ENCODE measurements at places on chromosomes 12 and 14.

DNA sequence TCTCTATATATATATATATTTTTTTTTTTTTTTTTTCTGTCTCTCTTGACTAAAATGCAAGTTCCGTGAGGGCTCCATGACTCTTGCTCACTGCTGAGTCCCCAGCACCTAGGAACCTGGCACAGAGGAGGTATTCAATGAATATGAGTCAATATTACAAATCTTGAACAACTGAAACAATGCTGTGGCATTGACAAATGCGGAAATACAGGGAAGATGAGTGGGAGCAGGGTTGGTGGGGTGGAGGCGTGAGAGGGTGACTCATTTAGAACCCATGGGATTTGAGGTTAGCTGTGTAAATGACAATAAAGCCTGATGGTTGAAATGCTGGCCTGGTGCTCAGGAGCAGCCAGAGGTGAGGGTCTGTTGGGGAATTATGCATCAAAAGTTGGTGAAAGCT is 121.7 kb upstream of the FUT8 start:
- DNase-seq, result peak; percentile 96

GRCh38 chr14:94390372-94391086 is 2.1 kb upstream of the SERPINA1 start:
- peak; percentile 10 for DNase-seq

- DNase-seq, result no peak
Observed at GRCh38 chr12:116697716-116698115, 40.2 kb downstream of the SPRING1 start.

- no peak for DNase-seq
Observed at GRCh38 chr14:23091294-23092225, 3.4 kb downstream of the ACIN1 start.

- DNase-seq, result no peak
Observed at GRCh38 chr12:106760184-106760531, 14.3 kb upstream of the RIC8B start.

- no peak for DNase-seq
Observed at GRCh38 chr12:52081263-52081733, 1.8 kb downstream of the SMIM41 start.

GRCh38 chr12:979349-979748 is 11.7 kb upstream of the ERC1 start:
- no peak for DNase-seq

- peak; percentile 7 for DNase-seq
Observed at GRCh38 chr14:51073731-51074130, 21.2 kb downstream of the TRIM9 start.

- no peak for DNase-seq
Observed at GRCh38 chr14:100874411-100875091, 29.0 kb downstream of the RTL1 start.

GRCh38 chr12:25438638-25439037 is 114.4 kb downstream of the LMNTD1 start:
- DNase-seq, result peak; percentile 79

GRCh38 chr12:16359512-16360491 is 12.4 kb downstream of the MGST1 start:
- DNase-seq, result peak; percentile 35

GRCh38 chr12:1814266-1814665 is 6.1 kb upstream of the LRTM2 start:
- DNase-seq, result no peak

DNA sequence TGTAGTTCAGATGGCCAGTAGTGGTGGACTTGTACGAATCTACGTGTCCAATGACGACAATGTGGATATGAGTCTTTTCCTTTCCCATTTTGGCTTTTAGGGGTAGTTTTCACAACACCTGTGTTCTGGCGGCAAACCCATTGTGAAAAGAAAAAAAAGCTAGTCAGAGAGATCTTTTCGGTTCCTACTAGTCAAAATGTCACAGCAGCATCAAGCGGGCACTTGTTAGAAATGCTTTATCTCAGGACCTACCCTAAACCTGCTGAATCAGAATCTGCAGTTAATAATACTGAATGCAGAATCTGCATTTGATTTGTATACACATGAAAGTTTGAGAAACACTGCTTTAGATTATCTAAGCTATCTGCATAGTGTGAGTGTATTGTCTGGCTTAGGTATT is 18.3 kb downstream of the AEBP2 start:
- DNase-seq, result no peak

DNA sequence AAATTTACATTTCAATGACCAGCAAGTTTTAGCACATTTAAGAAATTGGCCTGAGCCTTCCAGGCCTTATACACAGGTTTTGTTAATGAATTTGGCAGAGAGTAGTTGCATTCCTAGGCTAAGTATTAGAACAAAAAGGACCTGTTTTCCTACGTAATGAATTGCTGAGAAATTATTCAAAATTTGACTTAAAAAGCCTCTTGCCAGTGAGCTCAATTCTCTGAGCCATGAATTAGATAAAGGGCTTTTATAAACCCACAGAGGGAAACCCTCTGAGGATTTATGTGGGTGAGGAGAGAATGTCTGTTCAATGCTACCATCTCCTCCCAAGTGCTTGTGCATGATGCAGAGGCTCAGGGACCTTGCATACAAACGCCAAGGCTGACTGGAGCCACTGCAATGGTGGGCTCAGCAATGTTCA is 94.5 kb upstream of the PELI2 start:
- DNase-seq, result no peak

DNA sequence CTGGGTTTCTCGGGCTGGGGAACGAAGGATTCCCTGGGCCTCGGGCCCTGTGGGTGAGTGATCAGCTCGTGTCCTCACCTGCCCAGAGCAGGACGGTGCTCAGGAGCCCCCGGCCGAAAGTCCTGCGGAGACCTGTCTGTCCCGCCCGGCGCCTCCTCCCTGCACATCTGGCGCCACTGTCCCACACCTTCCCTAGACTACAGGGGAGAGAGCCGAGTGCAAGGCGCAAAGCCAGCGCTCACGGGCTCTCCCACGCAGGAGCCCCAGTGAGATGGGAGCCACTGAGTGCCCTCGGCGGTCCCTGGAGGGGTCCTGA is 13.1 kb upstream of the TEX22 start:
- no peak for DNase-seq

DNA sequence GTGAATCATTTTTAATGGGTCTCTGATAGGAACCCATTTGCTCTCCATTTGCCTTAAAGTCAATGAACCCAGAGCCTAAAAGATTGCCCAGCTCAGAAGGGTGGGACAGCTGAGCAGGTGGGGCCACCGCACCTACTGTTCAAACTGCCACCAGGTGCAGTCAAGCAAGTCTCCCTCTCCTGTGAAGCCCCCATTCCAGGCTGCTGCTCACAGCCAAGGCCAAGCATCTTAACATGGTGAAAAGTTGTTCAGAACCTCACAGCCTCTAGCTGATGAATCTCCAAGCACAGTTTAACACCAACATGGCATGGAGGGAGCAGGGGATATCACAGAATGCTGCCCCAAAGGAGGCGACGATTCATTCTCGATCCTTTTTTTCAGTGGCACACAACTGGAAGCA is 29.5 kb downstream of the ANO2 start:
- DNase-seq, result no peak

- DNase-seq, result no peak
Observed at GRCh38 chr14:104749111-104749649, 3.8 kb upstream of the SIVA1 start.

DNA sequence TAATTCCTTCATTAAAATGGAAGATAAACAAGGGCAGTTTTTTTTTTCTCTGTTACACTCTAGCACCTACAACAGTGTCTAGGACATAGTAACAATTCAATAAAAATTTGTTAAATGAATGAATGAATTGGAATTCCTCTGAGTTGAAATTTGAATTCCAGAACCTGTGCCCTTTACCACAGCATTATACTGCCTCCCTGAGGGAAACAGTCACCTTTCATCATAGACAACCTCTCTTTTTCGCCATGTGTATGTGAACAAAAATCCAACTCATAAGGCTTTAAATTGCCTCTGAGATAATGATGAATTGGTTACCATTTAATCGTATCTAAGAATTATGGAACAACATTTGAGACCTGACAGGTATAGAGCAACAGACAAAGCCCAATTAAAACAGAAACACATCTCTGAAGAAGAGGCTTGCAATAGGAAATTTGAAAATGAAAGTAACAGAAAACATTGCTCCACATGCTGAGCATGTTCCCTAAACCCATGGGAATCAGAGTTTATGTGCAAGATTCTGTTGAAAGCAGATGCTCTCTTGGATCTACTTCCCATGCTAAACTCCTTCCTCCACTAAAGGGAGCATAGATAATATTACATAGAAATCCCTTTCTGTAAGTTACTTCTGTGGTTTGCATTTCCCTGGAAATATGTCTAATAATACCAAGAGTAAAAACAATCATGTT is 657.8 kb downstream of the GALC start:
- DNase-seq, result peak; percentile 53

- DNase-seq, result no peak
Observed at GRCh38 chr12:22231078-22231477, 103.4 kb downstream of the ST8SIA1 start.

GRCh38 chr14:65958664-65959562 is 527.3 kb upstream of the CCDC196 start:
- DNase-seq, result peak; percentile 26

DNA sequence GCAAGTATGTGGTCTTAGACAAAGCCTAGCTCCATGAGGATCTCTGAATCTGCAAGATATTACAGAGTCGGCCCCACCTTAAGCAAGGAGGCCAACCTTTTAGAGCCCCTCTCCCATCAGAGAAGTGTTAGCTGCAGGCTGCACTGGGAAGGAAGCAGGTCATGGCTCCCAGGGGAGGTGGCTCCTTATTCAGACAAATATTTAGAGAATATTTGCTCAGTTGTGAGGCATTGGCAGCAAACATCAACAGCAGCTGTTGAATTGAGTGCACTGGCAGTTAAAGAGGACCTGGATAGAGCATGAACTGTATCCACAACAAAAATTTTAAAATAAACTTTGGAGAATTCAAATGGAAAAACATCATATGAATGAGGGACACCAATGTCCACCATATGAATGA is 44.7 kb downstream of the FSCB start:
- no peak for DNase-seq

- DNase-seq, result peak; percentile 28
Observed at GRCh38 chr12:116427200-116427930, 131.8 kb upstream of the MAP1LC3B2 start.

- DNase-seq, result no peak
Observed at GRCh38 chr14:86243158-86243557, 713.2 kb downstream of the FLRT2 start.

DNA sequence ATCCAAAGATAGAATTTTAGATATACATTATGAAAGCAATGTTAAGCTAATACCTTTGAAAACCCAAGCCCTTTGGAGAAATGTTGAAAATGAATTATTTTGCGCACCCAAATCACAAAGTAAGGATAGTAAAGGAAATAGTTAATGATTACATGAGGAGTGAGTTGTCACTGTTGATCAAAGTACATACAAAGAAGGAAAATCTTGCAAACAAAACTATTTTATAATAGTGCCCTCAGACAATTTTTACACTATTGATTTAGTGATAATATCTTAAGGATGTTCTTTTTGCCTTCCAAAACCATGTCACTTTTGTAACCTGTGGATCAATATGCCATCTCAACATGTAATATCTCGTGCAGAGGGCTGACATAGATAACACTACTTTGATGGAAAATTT is 146.8 kb downstream of the DUSP6 start:
- no peak for DNase-seq

GRCh38 chr12:75041472-75041871 is 168.2 kb downstream of the KCNC2 start:
- no peak for DNase-seq

DNA sequence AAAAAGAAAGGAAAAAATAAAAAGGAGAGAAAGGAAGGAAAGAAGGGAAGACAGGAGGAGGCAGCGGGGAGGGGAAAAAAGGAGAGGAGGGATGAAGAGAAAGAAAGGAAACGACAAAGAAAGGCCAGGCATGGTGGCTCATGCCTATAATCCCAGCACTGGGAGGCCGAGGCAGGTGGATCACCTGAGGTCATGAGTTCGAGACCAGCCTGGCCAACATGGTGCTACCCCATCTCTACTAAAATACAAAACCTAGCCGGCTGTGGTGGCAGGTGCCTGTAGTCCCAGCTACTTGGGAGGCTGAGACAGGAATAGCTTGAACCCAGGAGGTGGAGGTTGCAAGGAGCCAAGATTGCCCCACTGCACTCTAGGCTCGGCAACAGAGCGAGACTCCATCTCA is 18.4 kb downstream of the ATXN2 start:
- no peak for DNase-seq

All from fibroblast of skin of right quadriceps (primary cell).